Inflammatory macrophage treated with lipopolysaccharide for 4 hours (primary cell): ENCODE measurements at places on chromosomes 12 and 14.
A peak's percentile ranks its signal among the peaks of the same experiment; 100 is the strongest.

DNA sequence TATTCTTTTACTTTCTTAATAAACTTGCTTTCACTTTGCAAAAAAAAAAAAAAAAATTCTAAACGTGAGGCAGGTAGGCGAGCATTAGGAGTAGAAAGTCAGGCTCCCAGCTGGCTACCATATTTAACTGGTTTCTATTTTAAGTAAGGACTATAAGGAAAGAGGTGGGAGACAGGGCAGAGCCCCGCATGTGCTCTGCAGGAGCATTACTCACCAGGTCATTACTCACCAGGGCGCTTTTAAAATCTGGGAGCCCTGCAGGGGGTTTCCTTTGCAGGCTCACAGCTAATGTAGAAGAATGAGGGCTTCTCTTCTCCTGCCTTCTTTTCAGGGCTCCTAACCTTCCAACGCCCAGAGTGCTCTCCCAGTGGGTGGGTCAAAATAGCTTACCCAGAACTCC, 14.0 kb upstream of the DPF3 start:
- no peak for DNase-seq

GRCh38 chr12:571795-572531, 91.3 kb downstream of the NINJ2 start:
- DNase-seq = no peak

GRCh38 chr12:12331244-12331771, 18.7 kb downstream of the MANSC1 start:
- no peak for DNase-seq

- no peak for DNase-seq
Measured at GRCh38 chr12:51018956-51019355, 7.2 kb downstream of the SLC11A2 start.

DNA sequence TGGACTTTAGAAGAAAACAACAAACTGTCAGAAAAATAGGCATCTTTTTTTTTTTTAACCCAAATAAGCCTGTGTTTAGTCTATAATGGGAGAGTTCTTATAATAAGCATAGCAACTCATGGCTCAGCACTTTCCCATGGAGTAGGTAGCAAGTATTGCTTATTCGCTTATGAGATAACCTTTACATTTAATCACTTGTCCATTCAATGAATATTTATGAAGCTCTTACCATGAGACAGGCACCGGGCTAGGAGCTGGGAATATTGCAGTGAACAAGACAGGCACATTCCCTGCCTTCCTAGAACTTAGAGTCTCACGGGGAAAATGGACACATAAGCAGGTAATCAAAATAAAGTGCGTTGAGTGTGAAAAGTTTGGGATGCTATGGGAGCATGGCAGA, 10.0 kb upstream of the DCP1B start:
- DNase-seq = no peak

DNA sequence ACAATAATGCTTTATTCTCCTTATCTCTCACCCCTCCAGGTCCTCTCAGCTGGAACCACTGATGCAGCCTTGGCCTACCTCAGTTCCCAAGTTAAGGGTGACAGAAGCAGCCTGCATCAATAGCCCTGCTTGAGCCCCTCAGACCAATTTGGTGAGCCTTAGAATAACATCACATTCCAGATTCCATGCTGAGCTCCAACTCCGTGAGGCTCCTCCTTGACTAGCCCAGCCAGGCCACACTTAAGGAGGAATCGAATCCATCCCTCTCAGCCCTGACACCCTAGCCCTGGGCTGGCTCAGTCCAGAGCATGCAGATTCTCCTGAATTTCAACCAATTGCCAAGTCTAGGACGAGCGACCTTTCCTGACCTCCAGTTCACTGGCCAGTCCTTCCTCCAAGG, 91.1 kb downstream of the ARMH4 start:
- no peak for DNase-seq

DNA sequence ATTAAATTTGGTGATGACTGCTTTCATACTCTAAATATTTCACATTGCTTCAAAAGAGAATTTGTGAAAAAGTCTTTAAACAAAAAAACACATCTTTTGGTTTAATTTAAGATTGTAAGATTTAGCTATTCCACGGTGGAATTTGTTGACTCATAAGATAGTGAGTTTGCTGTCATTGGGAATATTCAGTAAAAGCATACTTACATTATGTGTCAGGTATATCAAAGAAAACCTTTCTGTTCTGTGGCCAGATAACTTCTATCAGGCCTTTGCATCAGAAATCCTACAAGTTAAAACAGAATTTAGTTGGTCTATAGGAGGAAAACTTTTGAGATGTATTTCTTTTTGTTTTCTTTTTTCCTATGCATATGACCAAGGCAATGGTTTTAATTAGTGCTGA, 148.8 kb upstream of the E2F7 start:
- no peak for DNase-seq

DNA sequence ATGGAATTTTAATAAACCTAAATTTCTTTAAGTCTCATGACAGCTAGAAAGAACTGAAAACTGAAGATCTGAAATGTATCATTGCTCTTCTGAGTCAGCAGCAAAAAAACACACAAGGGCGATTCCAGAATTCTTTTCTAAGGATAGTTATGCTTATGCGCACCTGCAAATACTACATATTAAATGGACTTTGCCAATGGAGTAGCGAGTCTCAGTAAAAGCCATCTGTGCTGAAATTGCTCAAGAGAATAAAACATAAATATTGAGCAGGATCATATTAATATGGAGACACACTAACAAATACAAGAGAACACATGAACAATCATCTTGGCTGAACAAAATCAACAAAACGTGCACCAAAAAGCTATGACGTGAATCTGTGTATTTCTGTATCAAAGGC, 73.7 kb downstream of the CPNE8 start:
- no peak for DNase-seq

DNA sequence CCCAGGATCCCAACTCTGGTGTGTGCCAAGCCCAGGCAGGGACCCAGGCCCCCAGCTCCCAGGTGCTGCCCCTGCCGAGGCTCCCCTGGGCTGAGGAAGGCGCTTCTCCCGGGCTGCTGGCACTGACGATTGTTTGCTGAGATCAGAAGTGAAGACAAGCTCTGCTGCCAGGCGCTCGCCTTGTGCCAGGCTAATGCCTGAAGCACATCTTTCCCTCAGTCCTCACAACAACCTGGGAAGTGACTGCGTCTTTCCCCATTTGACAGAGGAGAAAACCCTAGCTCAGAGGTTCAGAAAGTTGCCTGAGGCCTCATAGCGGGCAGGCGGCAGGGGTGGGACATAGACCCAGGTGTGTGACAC, 36.8 kb downstream of the ANKRD9 start:
- DNase-seq = no peak

- DNase-seq = no peak
Measured at GRCh38 chr14:33578461-33579216, 372.2 kb downstream of the EGLN3 start.

GRCh38 chr14:44300916-44301315, 206.2 kb downstream of the FSCB start:
- no peak for DNase-seq

DNA sequence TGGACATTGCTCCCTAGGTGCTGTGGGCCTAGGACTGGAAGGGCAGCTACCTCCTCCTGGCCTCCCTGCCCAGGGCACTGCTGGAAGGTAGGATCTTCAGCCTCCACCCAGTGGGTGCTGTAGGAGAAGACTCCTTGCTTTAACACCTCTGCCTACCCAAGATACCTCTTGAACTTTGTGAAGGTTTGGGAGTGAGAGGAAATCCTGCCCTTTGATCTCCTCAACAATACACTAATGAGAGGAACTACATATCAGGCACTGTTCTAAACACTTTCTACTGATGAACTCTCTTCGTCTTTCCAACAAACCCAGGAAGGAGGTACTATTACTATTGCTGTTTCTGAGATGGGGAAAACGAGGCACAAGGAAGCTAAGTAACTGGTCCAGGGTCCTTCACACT, 66.9 kb downstream of the PLEKHG3 start:
- DNase-seq = no peak

DNA sequence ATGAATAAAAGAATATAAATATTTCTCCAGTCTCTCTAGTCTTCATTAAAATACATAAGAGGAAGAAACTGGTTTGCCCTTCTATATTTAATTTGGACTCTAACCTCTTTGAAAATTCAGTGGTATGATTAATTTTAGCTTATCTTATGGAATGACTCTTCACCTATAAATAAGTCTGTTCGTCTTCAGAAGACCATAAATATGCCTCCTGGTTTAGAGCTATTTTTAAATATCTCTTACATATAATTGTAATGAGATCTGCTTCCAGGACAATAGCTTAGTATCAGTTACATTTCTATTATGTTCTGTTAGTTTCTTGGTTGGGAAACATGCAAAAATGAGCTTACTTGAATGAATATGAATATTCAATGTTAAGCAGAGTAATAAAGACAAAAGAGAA, 257.5 kb upstream of the HMGA2 start:
- no peak for DNase-seq

GRCh38 chr14:31411218-31411727, 9.1 kb downstream of the HEATR5A start:
- peak; percentile 46 for DNase-seq

- no peak for DNase-seq
Measured at GRCh38 chr12:104411826-104412641, 44.7 kb upstream of the CHST11 start.

DNA sequence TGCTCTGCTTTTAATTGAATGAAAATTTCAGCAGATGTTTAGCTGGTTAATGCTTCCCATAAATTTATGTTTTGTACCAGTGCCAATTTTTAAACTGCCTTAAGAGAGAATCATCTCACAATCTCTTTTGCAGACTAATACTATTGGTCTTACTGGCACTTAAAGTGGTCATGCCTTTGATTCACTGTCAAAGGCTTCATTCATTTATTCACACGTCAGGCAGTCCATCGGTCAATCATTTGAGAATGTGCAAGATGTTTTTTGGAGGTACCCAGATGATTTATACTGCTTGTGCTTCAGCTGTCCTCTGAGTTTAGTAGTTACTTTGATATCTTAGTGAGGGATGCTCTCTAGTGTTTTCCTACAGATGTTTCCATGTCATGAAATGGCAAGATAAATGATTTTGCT, 83.4 kb downstream of the NAV3 start:
- no peak for DNase-seq

DNA sequence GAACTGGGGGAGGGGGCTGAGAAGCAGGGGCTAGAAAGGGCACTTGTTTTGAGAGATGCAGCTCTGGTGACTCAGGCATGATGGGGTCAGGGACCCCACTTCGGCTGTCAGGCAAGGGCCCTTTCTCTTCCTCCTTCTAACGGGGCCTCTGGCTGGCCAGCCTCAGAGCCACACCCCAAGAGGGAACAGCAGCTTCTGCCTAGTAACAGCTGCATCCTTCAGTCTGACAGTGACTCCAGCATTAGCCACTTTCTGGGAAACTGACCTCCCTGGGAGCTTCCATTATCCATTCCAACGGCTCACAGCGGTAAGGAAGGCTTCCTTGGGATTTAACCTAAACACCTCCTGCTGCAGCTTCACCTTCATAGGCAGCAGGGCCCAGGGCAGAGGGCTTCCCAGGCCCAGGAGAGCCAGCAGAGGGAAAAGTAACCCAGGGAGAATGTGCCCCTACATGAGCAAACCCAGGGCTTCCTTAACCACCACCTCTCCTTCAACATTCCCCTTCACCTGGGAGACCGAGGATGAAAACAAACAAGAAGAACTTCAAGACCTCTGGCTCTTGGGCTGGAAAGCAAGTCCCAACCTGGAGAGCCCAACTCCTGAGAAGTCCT, 2.7 kb downstream of the NCKAP5L start:
- DNase-seq = peak; percentile 82

DNA sequence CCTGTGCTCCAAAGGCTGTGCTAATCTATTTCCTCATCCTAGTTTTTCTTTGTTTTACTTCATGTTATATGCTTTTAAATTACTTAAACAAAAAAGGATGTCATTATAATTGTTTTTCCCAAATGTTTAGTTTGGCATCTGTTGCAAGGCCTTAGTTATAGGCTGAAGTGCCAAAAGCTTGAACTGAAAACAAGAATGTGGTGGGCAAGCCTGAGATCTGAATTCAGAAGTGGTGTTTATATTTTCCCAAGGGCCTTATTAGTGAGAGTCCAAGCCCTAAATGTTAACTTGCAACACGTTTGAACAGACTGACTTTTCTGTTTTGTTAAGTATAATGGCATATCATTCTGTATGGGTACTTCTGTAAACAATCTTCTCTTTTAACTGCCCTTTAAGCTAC, 326.8 kb downstream of the CCDC91 start:
- no peak for DNase-seq

GRCh38 chr12:70154087-70154638, 89.1 kb upstream of the CNOT2 start:
- no peak for DNase-seq

DNA sequence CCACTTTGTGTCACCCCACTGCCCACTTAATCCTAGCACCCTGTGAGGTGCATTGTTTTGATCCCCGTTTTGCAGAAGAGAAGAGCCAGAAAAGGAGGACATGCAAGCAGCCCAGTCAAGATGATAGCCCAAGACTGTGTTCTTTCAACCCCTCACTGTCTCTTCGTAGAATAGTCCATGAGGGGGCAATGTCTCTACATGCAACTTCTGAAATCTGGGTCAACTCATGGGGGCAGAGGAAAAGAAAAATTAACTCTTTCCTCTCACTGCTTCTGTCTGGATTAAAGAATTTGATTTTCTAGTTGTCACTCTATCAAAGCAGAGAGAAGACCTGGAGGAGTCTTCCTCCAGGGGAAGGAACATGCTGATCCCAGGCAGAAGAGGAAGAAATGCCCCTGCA, 229.6 kb upstream of the NOS1 start:
- no peak for DNase-seq
